ENCODE measurements at places on chromosomes 12 and 14.

DNA sequence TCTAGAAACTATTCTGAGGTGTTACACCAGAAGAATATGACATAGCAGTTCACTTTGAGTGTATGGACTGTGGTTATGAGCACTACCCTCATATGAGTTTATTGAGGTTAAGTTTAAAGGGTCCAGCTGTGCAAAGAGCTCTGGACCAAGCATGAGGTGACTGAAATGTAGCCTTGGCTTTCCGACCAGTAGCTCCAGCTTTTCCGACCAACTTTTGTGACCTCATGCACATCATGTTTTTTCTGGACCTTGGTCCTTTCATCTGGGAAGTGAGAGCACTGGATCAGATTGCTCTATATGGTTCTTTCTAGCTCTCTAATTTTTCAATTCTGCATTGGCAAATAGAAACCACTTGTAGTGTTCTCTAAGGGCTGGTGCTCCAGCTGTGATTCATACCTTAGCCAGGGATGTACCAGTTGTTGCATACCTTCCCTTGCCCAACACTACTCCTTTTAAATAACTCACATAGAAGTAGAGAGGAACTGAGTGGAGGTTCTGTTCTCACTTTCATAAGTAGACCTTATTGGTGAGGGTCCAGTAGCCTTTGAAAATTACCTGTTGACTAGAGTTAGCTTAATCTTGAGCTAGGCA is 16.6 kb downstream of the IGF1 start:
- no peak for DNase-seq

DNA sequence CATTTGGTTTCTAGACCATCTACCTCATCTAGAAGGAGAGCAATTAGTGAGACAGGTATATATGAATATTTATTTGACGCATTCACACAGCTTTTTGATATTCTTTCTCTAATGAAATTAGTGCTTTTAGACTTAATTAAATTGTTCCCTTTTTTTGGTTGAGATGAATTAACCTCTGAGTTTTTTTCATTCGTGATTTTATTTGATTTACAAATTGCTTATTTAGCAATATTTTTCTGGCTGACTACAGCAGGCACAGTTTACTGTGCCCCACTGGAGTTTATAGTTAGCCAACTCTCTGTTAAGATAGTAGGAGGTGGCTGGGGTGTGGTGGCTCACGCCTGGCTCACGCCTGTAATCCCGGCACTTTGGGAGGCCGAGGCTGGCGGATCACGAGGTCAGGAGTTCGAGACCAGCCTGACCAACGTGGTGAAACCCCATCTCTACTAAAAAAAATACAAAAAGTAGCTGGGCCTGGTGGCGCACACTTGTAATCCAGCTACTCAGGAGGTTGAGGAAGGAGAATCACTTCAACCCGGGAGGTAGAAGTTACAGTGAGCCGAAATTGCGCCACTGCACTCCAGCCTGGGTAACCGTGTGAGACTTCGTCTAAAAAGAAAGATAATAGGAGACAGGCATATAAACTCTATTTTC is 16.7 kb downstream of the MDM2 start:
- DNase-seq, result no peak

DNA sequence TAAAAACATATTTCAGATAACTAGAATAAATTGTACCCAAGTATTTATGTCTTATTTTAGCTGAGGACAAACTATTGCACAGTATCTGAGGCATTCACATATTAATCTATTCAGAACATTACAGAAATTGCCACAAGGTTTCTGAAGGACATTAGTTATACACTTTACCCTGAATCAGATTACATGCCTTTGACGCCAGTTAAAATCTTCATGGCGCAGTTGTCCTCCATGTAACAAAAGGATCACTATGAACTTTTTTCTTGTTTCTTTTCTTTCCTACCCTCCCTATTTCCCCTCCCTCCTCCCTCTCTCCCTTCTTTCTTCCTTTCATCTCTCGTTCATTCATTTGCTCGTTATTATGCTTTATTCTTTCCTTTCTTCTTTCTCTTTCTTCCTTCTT is 176.6 kb upstream of the KITLG start:
- DNase-seq, result no peak

GRCh38 chr14:73774241-73774570 is 60.0 kb upstream of the PNMA1 start:
- no peak for DNase-seq

- peak; percentile 43 for DNase-seq
Observed at GRCh38 chr12:46303039-46303666, 34.3 kb upstream of the SLC38A1 start.

- no peak for DNase-seq
Observed at GRCh38 chr12:132477703-132478432, 12.1 kb upstream of the FBRSL1 start.

DNA sequence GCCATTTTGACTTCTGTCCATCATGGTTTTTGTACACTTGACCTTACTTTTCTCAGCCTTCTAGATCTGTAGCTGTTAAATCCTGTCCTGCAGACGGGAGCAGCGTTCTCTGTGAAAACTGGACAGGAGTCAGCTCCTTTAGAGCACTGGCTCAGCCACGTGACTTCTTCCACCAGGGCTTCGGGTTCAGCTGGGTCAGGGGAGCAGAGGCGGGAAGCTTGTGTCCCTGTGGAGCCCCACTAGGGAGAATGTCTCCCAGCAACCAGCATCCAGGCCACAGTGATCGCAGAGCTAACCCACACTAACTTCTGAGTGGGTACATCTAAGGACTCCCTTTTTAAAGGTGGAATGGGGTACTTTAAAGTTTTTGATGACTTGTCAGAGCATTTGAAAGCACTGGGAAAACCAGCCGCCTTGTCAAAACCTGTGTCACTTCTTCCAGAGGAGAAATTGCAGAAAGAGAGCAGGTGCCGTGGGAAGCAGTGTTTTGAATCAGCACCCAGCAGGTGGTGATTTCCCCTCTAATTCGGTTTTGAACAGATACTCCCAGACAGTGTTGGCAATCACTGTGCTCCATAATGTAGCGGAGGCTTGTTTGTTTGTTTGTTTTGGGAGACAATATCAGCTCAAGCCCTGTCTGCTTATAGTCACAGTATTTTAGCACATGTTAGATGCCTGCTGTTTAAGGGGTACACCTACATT is 17.9 kb downstream of the DERA start:
- no peak for DNase-seq

- no peak for DNase-seq
Observed at GRCh38 chr14:104133496-104133895, 4.9 kb upstream of the KIF26A start.

- no peak for DNase-seq
Observed at GRCh38 chr14:28762955-28763326, 3.6 kb upstream of the FOXG1 start.

DNA sequence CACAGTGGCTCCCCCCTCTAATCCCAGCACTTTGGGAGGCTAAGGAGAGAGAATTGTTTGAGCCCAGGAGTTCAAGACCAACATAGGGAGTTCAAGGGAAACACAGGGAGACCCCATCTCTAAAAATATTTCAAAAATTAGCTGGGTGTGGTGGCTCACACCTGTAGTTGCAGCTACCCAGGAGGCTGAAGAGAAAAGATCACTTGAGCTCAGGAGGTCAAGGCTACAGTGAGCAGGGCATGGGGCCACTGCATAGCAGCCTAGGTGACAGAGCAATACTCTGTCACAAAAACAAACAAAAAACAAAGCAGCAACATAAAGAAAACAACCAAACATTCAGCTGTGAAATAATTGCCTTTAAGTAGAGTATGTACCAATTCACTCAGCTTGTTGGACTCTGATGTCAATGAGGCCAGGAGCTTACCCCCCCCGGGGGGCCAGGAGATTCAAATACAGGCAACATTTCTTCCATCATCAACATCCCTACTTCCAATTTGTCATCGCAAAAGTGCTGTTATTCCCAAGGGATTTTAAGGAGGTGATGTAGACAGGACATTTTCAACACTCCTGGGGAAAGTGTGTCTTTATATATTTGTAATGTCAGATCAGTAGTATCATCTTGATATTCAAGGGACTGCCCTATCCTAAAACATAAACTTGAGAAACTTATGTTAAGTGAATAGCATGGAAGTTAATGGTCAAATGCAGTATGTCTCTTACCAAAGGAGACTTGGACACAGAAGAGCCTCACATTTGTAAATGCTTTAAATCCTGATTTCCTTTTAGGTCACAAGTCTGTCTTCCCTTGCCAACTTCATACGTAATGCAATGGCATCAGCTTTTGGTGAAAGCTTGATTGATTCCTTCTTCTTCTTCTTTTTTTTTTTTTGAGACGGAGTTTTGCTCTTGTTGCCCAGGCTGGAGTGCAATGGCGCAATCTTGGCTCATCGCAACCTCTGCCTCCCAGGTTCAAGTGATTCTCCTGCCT is 40.6 kb upstream of the AEBP2 start:
- DNase-seq, result no peak

- DNase-seq, result no peak
Observed at GRCh38 chr12:111310076-111310870, 58.6 kb downstream of the PHETA1 start.

Measured in activated CD4-positive, alpha-beta T cell treated with anti-CD3 and anti-CD28 coated beads, Interleukin-10, Interleukin-2, amounts not matched to agents 100 ng/mL and 50 ng/mL, durations not matched to agents 16 hours and 8 hours (primary cell).